ENCODE measurements at places on chromosomes 3 and 15.

GRCh38 chr3:169575381-169575780 lies 88.1 kb downstream of the MECOM start:
- DNase-seq: no peak

GRCh38 chr3:160448845-160449635 lies 546 bp downstream of the TRIM59 start:
- DNase-seq: peak; percentile 42

GRCh38 chr3:100761211-100761942 lies 52.1 kb downstream of the TFG start:
- DNase-seq: peak; percentile 49

GRCh38 chr15:94535298-94536048 lies 304.1 kb downstream of the MCTP2 start:
- no peak for DNase-seq

- no peak for DNase-seq
These were observed 49.1 kb downstream of the HCN4 start for GRCh38 chr15:73319460-73320245.

- no peak for DNase-seq
These were observed 92.7 kb downstream of the MYLK start for GRCh38 chr3:123791417-123791816.

DNA sequence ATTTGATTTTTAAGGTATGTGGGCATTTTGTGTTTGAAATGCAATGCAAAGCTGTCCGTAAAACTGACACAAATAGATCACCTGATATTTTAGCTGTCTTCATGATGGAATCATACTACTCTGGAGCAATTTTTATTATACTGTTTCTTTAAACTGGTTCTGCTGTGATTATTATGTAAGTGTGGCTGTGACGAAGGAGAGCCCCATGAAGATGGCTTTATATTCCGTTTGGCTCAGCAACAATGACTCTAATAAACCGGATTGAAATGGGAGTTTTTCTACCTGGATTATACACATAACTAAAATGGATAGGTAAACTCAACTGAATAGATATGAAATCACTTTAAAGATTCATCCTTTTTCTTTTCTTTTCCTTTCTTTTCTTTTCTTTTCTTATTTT lies 9.4 kb downstream of the TLNRD1 start:
- no peak for DNase-seq

GRCh38 chr3:197218210-197218609 lies 80.2 kb downstream of the DLG1 start:
- DNase-seq: no peak

GRCh38 chr15:25789616-25789999 lies 73.5 kb downstream of the ATP10A start:
- DNase-seq: no peak

GRCh38 chr15:31263751-31264558 lies 62.7 kb upstream of the KLF13 start:
- peak; percentile 69 for DNase-seq

GRCh38 chr3:81433675-81434074 lies 327.8 kb downstream of the GBE1 start:
- DNase-seq: no peak

DNA sequence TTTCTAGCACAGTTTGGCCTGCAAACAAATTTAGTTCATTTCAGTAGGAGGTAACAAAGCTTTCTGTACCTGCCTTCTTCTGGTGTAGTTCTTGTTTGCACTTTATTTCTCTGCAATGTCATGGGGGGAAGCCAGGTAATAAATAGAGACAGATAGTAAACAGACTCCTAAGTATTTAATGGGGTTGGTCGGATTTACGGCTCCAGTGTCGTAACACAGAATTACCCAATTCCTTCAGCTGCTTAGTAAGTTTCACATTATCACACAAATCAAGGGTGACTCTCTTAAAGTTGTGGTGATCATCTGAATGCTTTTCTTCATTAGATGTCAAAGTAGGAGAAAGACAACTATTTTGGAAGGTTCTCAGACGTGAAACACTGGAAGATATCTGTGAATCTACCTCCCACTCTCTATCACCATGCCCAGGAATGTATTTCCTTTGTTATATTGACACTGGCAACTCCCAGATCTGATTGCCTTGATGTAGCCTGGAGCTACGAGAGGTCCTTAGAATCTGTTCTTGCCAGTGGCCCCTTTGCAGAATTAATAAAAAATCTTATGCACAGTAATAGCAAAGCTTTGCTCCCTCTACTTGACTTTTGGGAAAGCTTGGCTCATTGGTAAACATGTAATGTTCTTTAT lies 25.0 kb upstream of the TMC3 start:
- no peak for DNase-seq

DNA sequence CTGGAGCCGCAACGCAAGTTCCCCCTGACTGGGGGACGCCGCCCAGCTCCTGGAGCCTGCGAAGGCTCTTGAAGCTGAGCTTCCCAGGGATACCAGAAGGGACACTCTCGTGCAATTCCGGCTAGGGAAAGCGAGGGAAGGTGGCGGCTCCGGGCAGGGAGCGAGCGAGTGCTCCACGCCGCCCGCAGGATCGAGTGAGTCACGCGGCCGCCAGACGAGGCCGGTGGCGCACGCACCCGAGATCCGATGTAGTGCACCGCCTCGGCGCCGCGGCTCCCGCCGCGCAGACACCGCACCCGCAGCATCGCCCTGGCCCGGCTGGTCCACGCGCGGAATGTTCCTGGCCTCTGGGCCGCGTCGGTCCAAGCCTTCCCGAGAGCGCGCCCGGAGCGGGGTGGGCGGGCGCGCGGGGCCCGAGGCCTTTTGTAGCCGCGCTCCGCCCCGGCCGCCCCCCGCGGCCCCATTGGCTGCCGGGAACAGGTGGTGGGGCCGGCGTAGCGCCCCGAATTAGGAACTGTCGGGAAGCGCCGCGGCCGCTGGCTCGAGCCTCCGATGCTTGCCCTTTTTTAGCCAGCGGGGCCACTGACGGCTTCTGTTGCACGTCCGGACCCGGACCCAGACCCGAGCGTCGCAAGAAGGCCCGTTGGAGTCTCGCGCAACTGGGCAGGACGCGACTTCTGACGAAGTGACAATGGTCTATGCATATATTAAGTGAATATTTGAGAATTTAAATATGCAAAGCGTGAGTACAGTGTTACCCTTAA lies at the start of gene GATM:
TSS of gene GATM (minus strand) at position 396 of the 764 bp plus-strand sequence. CDS start at position 305, 91 bp downstream.
- DNase-seq: no peak

DNA sequence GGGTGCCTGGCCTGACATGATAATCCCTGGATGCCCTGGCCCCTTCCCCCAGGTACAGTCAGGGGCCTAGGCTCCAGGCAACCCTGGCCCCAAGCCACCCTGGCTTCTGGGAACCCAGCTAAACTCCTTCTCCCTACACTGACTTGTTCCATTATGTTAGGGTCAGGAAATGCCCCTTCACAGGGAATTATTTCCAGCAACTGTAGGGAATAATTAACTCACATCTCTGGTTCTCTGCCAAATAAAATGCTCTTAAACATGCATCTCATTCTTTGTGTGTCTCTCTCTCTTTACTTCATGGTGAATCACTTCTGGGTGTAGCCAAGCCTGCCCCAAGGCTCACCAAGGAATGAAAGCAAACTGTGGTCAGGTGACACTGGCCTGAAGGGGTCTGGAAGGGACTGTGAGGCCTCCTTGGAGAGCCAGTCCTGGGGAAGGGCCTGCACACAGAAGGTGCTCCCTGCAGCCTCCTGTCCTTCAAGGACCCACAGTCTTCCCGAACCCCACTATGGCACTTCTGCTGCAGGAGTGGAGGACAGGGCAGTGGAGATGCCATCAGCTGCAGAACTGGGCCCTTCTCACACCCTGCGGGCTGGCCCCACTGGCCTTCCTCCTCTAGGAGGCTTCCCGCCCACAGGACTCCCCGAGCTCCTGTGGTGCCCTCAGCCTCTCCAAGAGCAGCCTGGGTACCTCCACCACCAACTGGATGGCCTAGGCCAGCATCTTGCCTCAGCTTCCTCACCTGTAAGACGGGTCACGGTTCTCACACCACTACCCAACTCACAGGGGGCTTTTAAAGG lies 17.6 kb downstream of the TKT start:
- no peak for DNase-seq

DNA sequence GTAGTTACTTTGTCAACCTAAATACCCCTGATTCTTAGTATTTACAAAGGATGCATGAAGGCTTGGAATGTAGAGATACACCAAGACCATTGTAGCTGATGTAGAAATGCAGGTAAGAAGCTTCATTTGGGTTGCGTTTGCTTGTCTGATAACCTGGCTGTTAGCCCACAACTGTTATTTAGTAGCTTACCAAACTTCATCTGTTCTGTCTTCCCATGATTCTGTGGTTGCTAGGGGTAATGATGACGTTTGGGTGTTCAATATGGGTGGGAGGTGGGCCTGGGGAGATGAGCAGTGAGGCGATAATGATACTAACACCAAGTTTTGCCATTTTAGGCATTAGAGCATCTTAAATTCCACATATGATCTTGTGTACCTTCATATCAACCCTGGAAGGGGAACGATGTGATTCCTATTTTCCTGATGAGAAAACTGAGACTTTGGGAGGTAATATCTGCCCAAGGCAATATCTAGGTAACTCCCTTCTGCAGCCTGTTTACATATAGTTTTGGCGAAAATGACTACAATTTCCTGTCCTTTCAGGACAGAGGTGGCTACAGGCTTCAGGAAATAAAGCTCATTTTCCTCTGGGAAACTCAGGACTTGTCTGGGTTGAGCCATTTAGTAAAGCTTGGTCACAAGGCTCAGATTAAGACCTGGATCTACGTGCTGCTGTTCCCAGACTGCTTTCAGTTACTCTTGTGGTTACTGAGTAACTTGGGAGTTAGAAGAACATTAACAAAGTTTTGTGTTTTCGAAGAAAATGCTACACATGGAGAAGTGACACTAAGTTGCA lies 26.8 kb downstream of the FNDC3B start:
- DNase-seq: no peak

- DNase-seq: no peak
These were observed 108.5 kb downstream of the SAMMSON start for GRCh38 chr3:70108072-70108471.

- DNase-seq: no peak
These were observed 169.2 kb downstream of the UBE2E2 start for GRCh38 chr3:23372285-23372684.

DNA sequence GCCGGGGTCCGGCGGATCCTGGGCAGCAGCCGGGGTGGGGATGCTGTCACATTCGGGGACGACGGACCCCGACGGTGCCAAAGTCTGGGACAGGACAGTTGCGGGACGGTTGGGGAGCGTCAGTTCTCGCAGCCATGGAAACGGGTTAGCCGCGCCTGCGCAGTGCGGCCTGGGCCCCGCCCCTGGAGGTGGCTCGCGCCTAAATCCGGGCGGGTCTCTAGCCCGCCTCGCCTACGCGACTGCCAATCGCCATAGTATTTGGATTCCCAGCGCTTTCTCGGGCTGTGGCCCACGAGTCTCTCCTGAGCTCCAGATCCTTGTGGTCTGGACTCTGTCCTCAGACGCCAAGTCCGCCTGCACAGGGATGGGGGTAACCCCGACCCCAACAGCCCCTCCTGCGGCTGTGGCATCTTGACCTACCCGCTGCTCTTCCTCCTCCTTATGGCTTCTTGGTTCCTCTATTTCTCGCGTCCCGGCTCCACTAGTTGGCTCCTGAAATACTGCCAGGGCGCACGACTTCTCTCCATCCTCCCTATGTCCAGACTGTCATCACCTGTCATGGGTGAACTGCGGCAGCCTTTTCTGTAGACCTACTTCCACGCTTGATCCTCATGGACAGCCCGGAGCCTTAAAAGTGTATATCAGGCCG lies at the start of gene ZMYND10:
TSS of gene ZMYND10 (minus strand) at position 147 of the 649 bp plus-strand sequence. CDS start 153 bp downstream, outside the sequence.
- DNase-seq: no peak

DNA sequence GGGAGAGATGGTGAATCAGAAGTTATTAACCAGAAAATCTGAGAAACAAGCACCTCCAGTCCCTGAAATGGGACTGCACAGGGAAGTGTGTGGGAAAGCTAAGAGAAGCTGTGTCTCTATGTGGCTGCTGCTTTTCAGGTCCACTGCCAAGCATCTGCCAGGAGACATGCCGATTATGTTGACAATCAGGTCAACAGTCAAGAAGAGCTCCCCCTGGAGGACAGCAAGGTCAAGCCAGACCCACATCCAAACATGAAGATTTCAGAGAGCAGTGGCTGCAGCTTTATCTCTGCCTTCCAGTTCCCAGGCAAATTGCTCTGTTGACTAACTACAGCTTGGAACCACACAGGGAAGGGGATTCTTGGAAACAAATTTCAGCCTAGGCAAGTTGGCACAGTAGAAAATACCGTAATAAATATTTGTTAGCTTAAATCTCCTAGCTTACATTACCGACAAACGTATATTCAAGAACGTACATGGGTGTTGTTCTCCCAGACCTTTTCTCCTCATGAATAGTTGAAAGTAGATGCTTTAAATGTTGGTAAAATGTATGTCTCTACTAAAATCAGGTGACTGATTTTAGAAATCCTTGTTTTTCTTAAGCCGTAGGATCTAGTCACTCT lies 394.5 kb upstream of the RARB start:
- peak; percentile 49 for DNase-seq

DNA sequence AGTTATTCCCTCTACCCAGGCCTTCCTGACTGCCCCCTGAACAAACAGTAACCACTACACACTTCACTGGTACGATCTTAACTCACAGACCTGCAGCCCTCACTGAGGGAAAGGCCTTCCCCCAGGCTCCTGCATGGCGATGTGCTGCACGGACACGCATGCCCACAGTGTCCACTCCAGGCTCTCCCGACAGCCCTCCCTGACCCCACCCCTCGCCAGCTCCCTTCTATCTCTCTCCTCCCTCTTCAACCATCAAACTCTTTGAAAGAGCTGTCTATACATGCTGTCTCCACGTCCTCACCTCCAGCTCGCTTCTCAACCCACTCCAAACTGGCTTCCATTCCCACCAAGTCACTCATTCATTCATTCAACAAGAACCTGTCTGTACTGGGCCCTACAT lies 3.9 kb downstream of the SCN5A start:
- no peak for DNase-seq

DNA sequence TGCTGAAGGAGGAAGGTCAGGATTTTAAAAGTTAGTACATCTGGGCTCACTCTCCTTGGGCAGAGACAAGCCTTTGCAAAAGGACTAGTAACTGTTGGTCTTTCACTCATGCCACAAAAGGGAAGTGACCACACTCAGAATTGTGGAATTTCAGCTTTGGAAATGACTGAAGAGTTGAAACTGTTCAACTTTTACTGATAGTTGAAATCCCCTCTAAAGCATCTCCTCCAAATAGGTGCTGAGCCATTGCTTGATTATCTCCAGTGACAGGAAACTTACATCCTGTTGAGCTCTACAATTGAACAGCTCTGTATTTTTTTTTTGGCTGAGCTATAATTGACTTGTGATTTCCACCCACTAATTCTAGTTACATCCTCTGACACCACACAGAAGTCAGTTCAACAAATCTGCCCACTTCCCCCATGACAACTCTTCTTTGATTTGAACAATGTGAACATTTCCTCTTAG lies 254.8 kb upstream of the TPRG1 start:
- DNase-seq: no peak

DNA sequence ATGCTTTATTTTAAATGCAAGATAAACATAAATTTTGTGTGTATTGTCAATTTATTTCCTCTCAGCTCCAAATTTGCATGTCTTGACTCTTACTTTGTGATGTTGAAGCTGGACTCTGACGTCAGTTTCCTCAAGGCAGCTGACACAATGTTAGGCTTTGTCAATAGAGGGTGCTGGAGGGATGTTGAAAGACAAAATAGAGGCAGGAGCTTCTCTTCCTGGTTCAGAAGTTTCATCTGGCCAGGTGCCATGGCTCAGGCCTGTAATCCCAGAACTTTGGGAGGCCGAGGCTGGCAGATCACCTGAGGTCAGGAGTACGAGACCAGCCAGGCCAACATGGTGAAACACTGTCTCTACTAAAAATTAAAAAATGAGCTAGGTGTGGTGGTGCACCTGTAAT lies 408.6 kb downstream of the GBE1 start:
- no peak for DNase-seq

GRCh38 chr15:42131826-42132806 lies 24.3 kb downstream of the PLA2G4F start:
- DNase-seq: peak; percentile 29
